Fibroblast of lung (primary cell): ENCODE measurements at places on chromosomes 6 and 20.

DNA sequence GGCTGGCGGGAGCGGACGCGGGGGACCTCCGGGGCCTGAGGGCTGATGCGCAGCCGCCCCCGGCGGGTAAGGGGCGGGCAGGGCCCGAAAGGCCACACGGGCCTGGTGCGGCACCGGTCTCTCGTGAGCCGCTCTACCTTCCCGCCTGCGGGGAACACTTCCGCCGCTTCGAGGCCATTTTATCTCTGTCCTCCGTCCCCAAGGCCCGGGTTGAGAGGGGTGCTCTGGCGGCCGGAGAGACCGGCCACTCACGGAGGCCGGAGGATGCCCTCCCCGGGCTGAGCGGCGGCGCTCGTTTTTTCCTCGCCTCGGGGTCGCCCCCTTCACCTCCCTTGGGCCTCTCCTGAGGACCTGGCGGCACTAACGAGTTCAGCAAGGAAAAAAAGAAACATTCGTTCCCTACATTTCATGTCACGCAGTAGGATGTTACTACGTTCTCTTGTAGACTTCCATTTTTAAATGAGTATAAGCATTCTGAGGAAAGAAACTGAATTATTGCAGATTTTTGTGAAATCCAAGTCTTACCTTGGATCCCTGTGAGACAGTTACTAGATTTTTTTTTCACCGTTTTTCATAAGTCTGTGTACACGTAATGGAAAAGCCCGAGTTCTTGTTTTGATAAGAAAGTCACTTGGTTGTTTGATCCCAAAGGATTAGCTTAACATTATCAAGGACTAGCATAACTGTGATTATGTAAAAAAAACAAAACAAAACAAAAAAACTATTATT, 575 bp downstream of the WTAP start:
- DNase-seq: peak; percentile 39
- H3K36me3 ChIP-seq: no peaks in the 10 kb centered on the region
- H3K27me3 ChIP-seq: no peaks in the 10 kb centered on the region

DNA sequence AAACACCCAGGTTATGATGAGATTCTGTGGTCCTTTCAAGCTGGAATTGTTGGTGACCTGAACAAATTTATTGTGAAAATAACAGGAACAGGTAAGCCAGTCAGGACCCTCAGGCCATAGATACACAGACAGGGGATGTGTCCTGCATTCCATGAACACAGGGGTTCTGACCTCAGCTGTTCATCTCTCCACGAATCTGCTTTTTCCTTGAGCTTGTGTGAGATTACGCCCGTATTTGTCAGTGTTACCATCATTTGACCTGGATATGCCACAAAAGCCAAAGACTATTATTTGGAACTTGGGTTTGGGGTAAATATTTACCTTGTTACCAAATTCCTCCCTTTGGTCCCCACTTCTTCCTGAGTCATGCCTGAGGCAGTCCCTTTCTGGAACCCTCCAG, 288.9 kb downstream of the PREX1 start:
- no peaks in the 10 kb centered on the region for H3K36me3 ChIP-seq
- DNase-seq: peak; percentile 27
- no peaks in the 10 kb centered on the region for H3K27me3 ChIP-seq
- no peak overlapping the region for H3K27ac ChIP-seq
- no peaks in the 10 kb centered on the region for H3K4me1 ChIP-seq

DNA sequence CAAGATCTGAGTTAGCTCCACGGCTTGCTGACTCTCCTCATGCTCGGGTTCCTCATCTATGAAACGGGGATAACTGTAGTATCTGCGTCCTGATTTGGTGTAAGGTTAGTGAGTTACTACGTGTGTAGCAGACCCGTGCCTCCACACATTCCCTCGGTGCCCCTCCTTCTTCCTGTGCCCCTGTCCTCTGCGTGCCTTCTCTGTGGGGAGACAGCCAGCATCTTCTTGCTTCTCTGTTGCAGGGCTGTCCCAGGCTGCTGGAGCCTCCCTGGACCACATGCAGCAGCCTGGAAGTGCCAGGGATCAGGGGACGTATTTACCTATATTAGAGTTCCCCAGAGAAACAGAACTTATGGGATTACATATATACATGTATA, 128.6 kb upstream of the PRND start:
- H3K27me3 ChIP-seq: no peaks in the 10 kb centered on the region
- no peaks in the 10 kb centered on the region for H3K36me3 ChIP-seq
- no peak for DNase-seq
- H3K4me1 ChIP-seq: no peaks in the 10 kb centered on the region
- H3K27ac ChIP-seq: no peak overlapping the region

DNA sequence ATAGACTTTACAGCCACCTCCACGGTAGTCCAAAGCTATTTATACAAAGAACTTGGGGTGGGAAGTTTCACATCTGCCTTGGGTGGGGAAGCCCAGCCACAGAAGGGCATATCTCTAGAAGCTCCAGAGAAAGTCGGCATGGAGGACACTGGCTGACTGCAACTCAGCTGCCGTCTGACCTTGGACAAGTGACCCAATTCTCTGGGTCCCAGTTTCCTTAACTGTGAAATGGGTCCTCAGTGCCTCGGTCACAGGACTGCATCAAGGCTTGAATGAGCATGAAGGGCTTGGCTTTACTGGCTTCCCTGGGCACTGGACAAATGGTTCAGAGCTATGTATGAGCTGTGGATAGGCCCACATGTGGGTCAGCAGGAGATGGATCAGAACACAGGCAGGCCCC, 58.6 kb downstream of the NOL4L start:
- no peak overlapping the region for H3K4me3 ChIP-seq
- H3K27ac ChIP-seq: no peak overlapping the region
- DNase-seq: no peak
- H3K4me1 ChIP-seq: no peaks in the 10 kb centered on the region

- H3K4me3 ChIP-seq: peak overlapping the region; percentile 99
- H3K4me1 ChIP-seq: no peaks in the 10 kb centered on the region
- peak overlapping the region; percentile 91 for H3K27ac ChIP-seq
- peaks cover 13% of the 10 kb centered on the region for H3K36me3 ChIP-seq
- no peak for DNase-seq
Observed at GRCh38 chr6:139373928-139374356, 506 bp downstream of the CITED2 start.

- DNase-seq: no peak
- no peak overlapping the region for H3K4me3 ChIP-seq
- H3K27ac ChIP-seq: no peak overlapping the region
- no peaks in the 10 kb centered on the region for H3K36me3 ChIP-seq
- no peaks in the 10 kb centered on the region for H3K4me1 ChIP-seq
Observed at GRCh38 chr20:58212636-58213035, 15.8 kb downstream of the ANKRD60 start.

- peaks cover 5% of the 10 kb centered on the region for H3K4me1 ChIP-seq
- peak overlapping the region; percentile 33 for H3K27ac ChIP-seq
Observed at GRCh38 chr20:45052698-45053429, 48.1 kb downstream of the KCNS1 start.

DNA sequence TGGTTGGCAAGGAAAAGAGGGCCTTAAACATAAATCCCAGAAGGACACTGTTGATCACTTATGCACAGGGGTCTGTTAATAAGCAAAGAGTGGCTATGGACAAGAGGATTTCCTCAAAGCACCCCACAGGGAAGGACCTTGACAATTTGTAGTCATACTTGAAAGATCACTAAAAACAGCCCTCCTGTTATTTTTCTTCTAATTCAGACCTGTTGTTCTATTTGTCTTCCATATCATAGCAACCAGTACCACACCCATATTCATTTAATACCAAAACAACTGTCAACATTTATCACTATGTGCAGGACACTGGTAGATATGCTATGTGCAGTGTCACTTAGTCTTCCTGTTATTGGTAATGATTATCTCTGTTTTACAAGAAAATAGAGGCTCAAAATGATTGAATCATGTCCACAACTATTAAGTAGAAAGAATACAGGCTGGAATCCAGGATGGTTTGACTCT, 3.2 kb upstream of the DYNLRB1 start:
- peak overlapping the region; percentile 38 for H3K27ac ChIP-seq
- H3K36me3 ChIP-seq: no peaks in the 10 kb centered on the region
- H3K4me3 ChIP-seq: no peak overlapping the region
- no peaks in the 10 kb centered on the region for H3K27me3 ChIP-seq

- no peaks in the 10 kb centered on the region for H3K36me3 ChIP-seq
- H3K27ac ChIP-seq: no peak overlapping the region
- H3K4me3 ChIP-seq: peak overlapping the region; percentile 1
- DNase-seq: no peak
Observed at GRCh38 chr6:84774157-84774984, 10.0 kb upstream of the TBX18 start.

GRCh38 chr6:33616913-33617312, 4.2 kb upstream of the ITPR3 start:
- H3K4me3 ChIP-seq: no peak overlapping the region
- peaks cover 8% of the 10 kb centered on the region for H3K4me1 ChIP-seq
- no peak overlapping the region for H3K27ac ChIP-seq
- peak; percentile 38 for DNase-seq
- no peaks in the 10 kb centered on the region for H3K27me3 ChIP-seq

GRCh38 chr6:66896415-66896814, 1189.4 kb upstream of the EYS start:
- no peaks in the 10 kb centered on the region for H3K4me1 ChIP-seq
- H3K27me3 ChIP-seq: no peaks in the 10 kb centered on the region
- H3K4me3 ChIP-seq: no peak overlapping the region
- H3K36me3 ChIP-seq: no peaks in the 10 kb centered on the region

GRCh38 chr20:62536871-62537401, 61.1 kb upstream of the GATA5 start:
- no peak overlapping the region for H3K27ac ChIP-seq
- H3K36me3 ChIP-seq: no peaks in the 10 kb centered on the region
- no peak overlapping the region for H3K4me3 ChIP-seq
- peak; percentile 14 for DNase-seq
- no peaks in the 10 kb centered on the region for H3K27me3 ChIP-seq

DNA sequence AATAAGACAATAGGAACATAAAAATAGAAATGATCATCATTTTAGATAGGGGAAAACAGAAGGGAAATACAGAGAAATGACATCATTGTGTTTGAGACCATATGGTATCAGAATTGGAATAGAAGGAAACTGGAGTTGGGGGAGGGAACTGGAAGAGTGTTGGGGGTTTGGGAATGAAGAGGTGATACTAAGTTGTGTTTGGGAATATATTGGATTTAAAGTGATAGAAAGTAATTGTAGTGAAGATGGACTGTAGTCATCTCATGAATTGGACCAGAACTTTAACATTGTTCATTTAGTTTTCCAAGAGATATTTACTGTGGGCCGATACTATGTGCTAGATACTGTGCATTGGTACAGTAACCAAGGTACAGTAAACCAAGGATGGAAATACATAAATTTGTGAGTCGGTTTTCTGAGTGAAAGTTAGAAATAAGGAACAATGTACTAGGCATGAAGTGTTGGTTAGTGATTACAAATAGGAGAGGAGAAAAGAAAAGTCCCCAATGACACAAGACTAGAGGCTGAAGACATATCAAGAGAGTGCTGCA, 32.3 kb downstream of the KCNQ5 start:
- H3K27ac ChIP-seq: no peak overlapping the region
- no peak for DNase-seq
- no peak overlapping the region for H3K4me3 ChIP-seq
- H3K36me3 ChIP-seq: no peaks in the 10 kb centered on the region
- H3K4me1 ChIP-seq: peaks cover 3% of the 10 kb centered on the region
- H3K27me3 ChIP-seq: no peaks in the 10 kb centered on the region

- no peaks in the 10 kb centered on the region for H3K4me1 ChIP-seq
- no peak for DNase-seq
- no peak overlapping the region for H3K4me3 ChIP-seq
- H3K36me3 ChIP-seq: no peaks in the 10 kb centered on the region
Observed at GRCh38 chr20:48394415-48395081, 433.3 kb downstream of the PREX1 start.

- H3K27ac ChIP-seq: no peak overlapping the region
- H3K27me3 ChIP-seq: peaks cover 15% of the 10 kb centered on the region
- no peaks in the 10 kb centered on the region for H3K4me1 ChIP-seq
- no peak overlapping the region for H3K4me3 ChIP-seq
- no peak for DNase-seq
Observed at GRCh38 chr20:4730780-4731179, 9.1 kb downstream of the PRND start.

GRCh38 chr6:25138233-25138933, 140.8 kb upstream of the CARMIL1 start:
- peak overlapping the region; percentile 74 for H3K4me3 ChIP-seq
- H3K4me1 ChIP-seq: peaks cover 4% of the 10 kb centered on the region
- H3K27ac ChIP-seq: peak overlapping the region; percentile 89
- no peaks in the 10 kb centered on the region for H3K27me3 ChIP-seq

- H3K4me1 ChIP-seq: peaks cover 2% of the 10 kb centered on the region
- DNase-seq: no peak
- H3K4me3 ChIP-seq: no peak overlapping the region
- peaks cover 3% of the 10 kb centered on the region for H3K27me3 ChIP-seq
- no peak overlapping the region for H3K27ac ChIP-seq
Observed at GRCh38 chr20:56799187-56799586, 170.1 kb downstream of the TFAP2C start.

DNA sequence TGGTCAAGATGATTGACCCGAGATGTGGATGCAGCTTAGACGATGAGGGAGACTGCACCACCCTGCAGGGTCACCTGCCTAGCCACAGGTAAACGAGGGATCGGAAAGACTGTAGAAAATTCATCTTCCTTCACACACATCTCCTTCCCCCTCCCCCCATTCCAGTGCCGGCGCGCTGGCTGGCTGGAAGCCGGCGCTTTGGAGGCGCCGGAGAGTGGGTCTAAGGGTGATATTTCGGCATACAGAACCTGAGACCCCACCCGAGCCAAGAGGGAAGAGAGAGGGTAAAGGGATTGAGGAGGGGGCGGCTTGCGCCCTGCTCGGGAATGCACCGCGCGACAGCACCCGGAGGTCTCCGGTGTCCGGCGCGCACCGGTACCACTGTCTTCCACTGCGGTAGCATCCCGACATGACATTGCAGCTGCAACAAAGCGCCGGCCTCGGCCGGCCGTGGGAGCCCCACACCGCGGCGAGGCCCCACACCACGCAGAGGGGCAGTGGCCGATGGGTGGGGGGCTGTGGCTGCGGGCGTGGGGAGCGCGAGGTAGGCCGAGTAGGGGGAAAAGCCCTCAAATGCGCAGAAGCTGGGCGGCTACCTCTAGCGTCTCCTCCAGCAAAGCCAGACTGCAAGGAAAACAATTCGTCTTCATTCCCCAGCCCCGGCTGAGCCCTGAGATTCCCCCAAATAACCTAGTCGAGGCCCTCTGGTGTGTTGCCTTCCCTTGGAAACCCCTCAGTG, 984 bp downstream of the TNFRSF21 start:
- H3K27me3 ChIP-seq: peaks cover 2% of the 10 kb centered on the region
- no peaks in the 10 kb centered on the region for H3K4me1 ChIP-seq
- H3K27ac ChIP-seq: no peak overlapping the region
- H3K36me3 ChIP-seq: no peaks in the 10 kb centered on the region
- peak overlapping the region; percentile 81 for H3K4me3 ChIP-seq
